ENCODE measurements at places on chromosomes 16 and 17. TPM values are rescaled to one million over a fixed set of nuclear protein-coding genes. Genes with fewer than 3 reads are reported as not detected.

- no peaks in the 10 kb centered on the region for H3K27me3 ChIP-seq
- H3K36me3 ChIP-seq, result no peaks in the 10 kb centered on the region
- H3K4me3 ChIP-seq, result no peak overlapping the region
Observed at GRCh38 chr16:75477680-75478473, 13.4 kb upstream of the TMEM170A start.

The ZNF624 gene
- total RNA-seq, result 6.1 TPM

The MAP3K14 gene
- 4.3 TPM for total RNA-seq

GRCh38 chr16:75372236-75372856, 61.0 kb downstream of the CFDP1 start:
- no peak for DNase-seq
- H3K27ac ChIP-seq, result no peak overlapping the region
- H3K36me3 ChIP-seq, result peaks cover 6% of the 10 kb centered on the region
- no peak overlapping the region for H3K4me3 ChIP-seq

The ZFPM1 gene
- 1.3 TPM for total RNA-seq

The GPR142 gene
- 0.38 TPM for total RNA-seq

The SLC16A6 gene
- total RNA-seq, result 20.9 TPM

- no peak for DNase-seq
- peaks cover 27% of the 10 kb centered on the region for H3K27me3 ChIP-seq
- H3K27ac ChIP-seq, result no peak overlapping the region
Observed at GRCh38 chr17:60139438-60140285, 10.1 kb upstream of the CA4 start.

DNA sequence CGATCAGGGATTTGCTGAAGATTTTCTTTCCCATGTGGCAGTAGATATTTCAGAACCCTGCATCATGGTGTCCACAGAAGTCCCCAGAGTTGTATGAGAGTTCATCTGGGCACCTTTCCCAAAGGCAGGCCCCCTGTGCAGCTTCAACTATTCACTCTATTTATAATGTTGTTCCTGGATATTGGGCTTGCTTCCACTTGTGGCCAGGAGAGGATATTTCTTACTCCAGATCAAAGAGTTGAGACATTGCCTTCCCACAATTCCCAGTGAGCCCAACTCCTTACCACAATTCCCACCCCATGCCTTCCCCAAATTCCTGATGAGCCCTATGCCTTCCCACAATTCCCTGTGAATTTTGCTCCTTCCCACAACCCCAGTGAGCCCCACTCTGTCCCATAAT, 206.9 kb downstream of the WWOX start:
- no peak overlapping the region for H3K27ac ChIP-seq
- H3K4me1 ChIP-seq, result no peaks in the 10 kb centered on the region

GRCh38 chr16:53829186-53829747, 125.3 kb downstream of the FTO start:
- H3K27ac ChIP-seq, result no peak overlapping the region
- DNase-seq, result no peak
- no peak overlapping the region for H3K4me3 ChIP-seq
- H3K36me3 ChIP-seq, result no peaks in the 10 kb centered on the region
- no peaks in the 10 kb centered on the region for H3K4me1 ChIP-seq

The ADCY9 gene
- 7.4 TPM for total RNA-seq

The GAST gene
- not detected for total RNA-seq

DNA sequence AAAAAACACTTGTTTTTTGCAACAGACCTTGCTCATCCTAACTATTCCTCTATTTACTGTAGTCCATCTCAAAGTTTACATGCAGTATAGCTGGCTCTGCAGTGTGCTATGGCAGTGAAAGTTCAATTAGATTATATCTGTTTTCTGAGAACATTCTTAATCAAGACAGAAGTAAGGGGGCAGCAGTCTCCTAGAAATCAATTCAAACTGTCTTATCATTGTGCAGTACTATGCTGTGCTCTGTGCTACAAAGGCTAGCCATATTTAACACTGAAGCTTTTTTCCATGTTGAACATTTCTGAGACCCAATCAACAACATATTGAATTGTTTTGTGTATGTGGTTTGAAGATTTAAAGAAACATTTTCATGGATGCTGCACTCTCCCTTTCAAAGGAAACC, 11.4 kb downstream of the NETO2 start:
- no peaks in the 10 kb centered on the region for H3K27me3 ChIP-seq
- H3K4me1 ChIP-seq, result peaks cover 10% of the 10 kb centered on the region
- no peak overlapping the region for H3K4me3 ChIP-seq
- H3K27ac ChIP-seq, result no peak overlapping the region

The KLHL10 gene
- total RNA-seq, result 0.57 TPM

DNA sequence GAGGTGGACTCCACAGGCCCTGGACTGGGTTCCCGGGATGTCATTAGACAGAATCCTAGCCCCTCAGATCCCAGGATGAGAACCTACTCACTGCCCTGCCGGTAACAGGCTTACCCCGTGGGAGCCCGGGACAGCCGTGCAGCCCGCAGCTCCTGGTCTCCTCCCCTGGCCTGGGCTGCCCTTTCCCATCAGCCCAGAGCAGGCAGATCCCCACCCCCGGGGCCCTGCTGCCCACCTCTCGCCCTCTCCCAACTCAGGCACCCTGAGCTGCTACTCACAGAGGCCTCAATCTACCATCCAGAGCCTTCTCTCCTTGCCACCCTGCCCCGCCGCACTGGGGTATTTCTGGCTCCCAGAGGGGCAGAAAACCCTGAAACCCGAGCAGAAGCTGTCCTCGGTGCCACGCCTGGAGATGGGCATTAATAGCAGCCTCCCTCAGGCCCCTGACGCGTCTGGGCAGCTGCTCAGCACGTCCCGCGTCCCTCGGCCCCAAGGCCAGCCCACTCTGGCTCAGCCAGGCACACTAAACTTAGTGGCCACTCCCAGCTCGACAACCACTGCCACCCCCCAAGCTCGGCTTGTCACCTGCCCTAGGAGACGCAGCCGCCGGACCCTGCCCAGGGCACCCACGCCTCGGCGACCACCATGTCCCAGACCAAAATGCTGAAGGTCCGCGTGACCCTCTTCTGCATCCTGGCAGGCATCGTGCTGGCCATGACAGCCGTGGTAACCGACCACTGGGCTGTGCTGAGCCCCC, at the start of gene CACNG1:
Gene CACNG1, plus strand, starts transcription at position 539 of the 757 bp plus-strand sequence. Its CDS starts 107 bp downstream, at position 646.
- no peak within 1 kb of the TSS for H3K27ac ChIP-seq
- no peaks in the 10 kb centered on the region for H3K4me1 ChIP-seq
- no peaks in the 10 kb centered on the region for H3K36me3 ChIP-seq
- H3K27me3 ChIP-seq, result no peaks in the 10 kb centered on the region
- DNase-seq, result no peak
- no peak within 1 kb of the TSS for H3K4me3 ChIP-seq

- H3K36me3 ChIP-seq, result peaks cover 32% of the 10 kb centered on the region
- no peak for DNase-seq
- H3K4me1 ChIP-seq, result peaks cover 28% of the 10 kb centered on the region
- peak overlapping the region; percentile 0 for H3K27ac ChIP-seq
- peaks cover 49% of the 10 kb centered on the region for H3K27me3 ChIP-seq
Observed at GRCh38 chr16:728131-728889, 1.4 kb downstream of the HAGHL start.

DNA sequence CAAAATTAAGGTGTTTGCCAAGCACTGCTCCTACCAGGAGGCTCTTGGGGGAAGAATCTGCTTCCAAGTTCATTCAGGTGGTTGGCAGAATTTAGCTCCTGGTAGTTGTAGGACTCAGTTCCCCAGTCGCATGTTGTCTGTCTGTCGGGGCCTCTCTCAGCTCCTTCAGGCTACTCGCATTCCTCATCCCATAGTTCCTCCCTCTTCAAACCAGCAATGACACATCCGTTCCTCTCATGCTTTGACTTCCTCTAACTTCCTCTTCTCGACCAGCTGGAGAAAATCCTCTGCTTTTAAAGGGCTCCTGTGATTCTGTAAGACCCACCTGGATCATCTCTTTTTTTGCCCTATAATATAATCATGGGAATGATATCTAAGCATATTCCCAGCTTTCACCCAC, 108.1 kb downstream of the PMP22 start:
- H3K27ac ChIP-seq, result no peak overlapping the region
- H3K4me3 ChIP-seq, result no peak overlapping the region
- H3K36me3 ChIP-seq, result no peaks in the 10 kb centered on the region
- no peaks in the 10 kb centered on the region for H3K27me3 ChIP-seq
- DNase-seq, result no peak

The SLC12A3 gene
- total RNA-seq, result not detected

The MYH8 gene
- not detected for total RNA-seq

- H3K27me3 ChIP-seq, result no peaks in the 10 kb centered on the region
- no peaks in the 10 kb centered on the region for H3K4me1 ChIP-seq
- H3K36me3 ChIP-seq, result no peaks in the 10 kb centered on the region
- no peak overlapping the region for H3K27ac ChIP-seq
- no peak for DNase-seq
- no peak overlapping the region for H3K4me3 ChIP-seq
Observed at GRCh38 chr17:12640364-12640763, 25.3 kb upstream of the MYOCD start.

The SOX15 gene
- 127 TPM for total RNA-seq

- no peak for DNase-seq
- no peaks in the 10 kb centered on the region for H3K36me3 ChIP-seq
- no peak overlapping the region for H3K4me3 ChIP-seq
Observed at GRCh38 chr16:143047-143446, 4.6 kb upstream of the NPRL3 start.

The KRTAP4-5 gene
- not detected for total RNA-seq

GRCh38 chr17:33603789-33604188, 310.7 kb upstream of the ASIC2 start:
- no peak overlapping the region for H3K4me3 ChIP-seq
- no peak overlapping the region for H3K27ac ChIP-seq
- H3K4me1 ChIP-seq, result no peaks in the 10 kb centered on the region
- DNase-seq, result no peak
- H3K27me3 ChIP-seq, result no peaks in the 10 kb centered on the region

DNA sequence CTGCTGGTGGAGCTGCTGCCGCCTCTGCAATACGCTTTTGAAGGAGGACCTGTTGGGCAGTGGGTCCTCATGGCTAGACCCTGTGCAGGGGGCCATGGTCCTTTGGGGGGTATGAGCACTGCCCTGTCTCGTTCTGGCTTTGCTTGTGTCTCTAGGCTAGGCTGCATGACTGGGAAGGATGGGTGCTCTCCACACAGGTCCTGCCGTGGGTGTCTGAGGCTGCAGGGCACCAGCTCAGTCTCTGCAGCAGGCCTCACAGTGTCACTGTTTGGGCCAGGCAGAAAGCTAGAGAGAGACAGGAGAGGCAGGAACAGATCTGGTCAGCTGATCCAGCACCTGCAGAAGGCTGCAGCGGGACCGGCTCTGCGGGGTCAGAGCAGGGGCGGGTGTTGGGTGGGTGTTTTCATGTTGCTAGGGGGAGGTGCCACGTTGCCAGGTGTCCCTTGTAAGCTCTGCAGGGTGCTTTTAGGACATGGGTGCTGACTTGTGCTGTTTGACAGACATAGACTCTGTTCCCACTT, 111.4 kb downstream of the SNX29 start:
- peak overlapping the region; percentile 90 for H3K27ac ChIP-seq
- DNase-seq, result no peak
- no peak overlapping the region for H3K4me3 ChIP-seq

The NLRC3 gene
- 2.0 TPM for total RNA-seq

Data from esophagus squamous epithelium (tissue), 5 donors.